Activated naive CD4-positive, alpha-beta T cell treated with anti-CD3 and anti-CD28 coated beads for 36 hours (primary cell): ENCODE measurements at places on chromosomes 4 and X. TPM values are rescaled to one million over a fixed set of nuclear protein-coding genes. Genes with fewer than 3 reads are reported as not detected.

Gene DMD
- total RNA-seq: 0.37 TPM

Gene HSFX2
- not detected for total RNA-seq

Gene MAGED4
- 0.25 TPM for total RNA-seq

Gene PRR32
- not detected for total RNA-seq

Gene XG
- not detected for total RNA-seq

DNA sequence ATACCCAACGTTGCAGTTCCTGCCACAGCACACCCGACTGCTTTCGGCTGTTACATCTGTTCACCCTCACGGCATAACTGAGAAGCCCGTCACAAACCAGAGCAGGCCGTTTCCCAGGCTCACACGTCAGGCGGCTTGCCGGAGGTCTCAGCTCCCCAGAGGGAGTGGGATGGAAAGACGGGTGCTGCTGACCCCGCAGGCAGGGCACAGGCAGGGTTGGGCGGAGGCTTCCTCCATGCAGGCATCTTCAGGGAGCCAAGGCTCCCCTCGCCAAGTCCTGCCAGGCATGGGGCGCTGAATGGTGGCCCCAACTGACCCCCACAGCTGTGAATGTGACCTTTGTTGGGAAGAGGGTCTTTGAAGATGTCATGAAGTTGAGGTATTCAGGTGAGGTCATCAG is 57.5 kb downstream of the ACOX3 start:
- DNase-seq: no peak

GRCh38 chrX:48531358-48531959 is 8.1 kb upstream of the TBC1D25 start:
- DNase-seq: no peak

DNA sequence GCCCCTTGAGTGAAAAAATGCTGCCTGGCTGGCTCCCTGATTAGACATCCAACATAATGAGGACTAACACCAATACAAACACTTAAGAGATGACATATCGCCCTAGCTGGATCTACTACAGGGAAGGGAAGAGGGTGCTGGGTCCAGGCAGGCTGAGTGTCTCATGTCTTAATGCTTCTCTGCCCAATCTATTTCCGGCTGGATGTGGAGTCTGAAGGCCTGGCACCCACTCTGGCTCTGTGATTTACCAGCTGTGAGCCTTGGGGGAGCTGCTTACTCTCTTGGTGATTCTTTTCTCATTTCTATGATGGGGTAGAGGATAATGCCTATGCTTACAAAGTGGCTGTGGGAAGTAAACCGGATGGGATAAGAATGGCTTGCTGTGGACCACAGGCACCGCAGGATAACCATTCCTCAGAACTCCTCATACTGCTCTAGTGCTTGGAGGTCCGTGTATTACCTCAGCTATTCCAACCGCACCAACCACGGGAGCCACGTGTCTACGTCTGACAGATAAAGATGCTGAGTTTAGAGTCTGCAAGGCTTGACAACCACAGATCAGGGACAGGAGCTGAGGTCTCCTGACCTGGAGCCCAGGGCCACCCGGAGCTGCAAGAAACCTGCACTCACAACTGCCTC is 161.7 kb downstream of the AFAP1 start:
- no peak for DNase-seq

- no peak for DNase-seq
Measured at GRCh38 chr4:105184316-105184980, 37.8 kb downstream of the TET2 start.

DNA sequence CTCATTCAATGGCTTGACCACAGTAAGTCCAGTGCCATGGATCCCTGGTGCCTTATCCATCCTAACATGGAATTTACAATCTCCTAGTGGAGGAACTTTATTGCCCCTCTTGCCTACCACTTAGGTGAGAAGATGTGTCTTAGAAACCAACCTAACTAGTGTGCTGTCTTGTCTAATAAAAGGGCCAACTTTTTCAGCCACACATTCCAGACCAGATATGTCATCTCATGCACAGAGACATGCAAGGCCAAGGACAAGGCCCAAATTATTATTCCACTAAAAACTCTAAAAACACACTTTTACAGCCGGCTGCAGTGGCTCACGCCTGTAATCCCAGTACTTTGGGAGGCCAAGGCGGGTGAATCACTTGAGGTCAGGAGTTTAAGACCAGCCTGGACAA is 10.6 kb upstream of the PRDX4 start:
- no peak for DNase-seq

GRCh38 chr4:80206111-80206510 is 8.8 kb downstream of the PRDM8 start:
- no peak for DNase-seq

GRCh38 chrX:143461606-143462005 is 55.7 kb downstream of the SPANXN3 start:
- no peak for DNase-seq

- DNase-seq: no peak
Measured at GRCh38 chrX:69065451-69065850, 99.8 kb downstream of the PJA1 start.

GRCh38 chrX:16920075-16920474 is 26.4 kb upstream of the REPS2 start:
- DNase-seq: no peak

DNA sequence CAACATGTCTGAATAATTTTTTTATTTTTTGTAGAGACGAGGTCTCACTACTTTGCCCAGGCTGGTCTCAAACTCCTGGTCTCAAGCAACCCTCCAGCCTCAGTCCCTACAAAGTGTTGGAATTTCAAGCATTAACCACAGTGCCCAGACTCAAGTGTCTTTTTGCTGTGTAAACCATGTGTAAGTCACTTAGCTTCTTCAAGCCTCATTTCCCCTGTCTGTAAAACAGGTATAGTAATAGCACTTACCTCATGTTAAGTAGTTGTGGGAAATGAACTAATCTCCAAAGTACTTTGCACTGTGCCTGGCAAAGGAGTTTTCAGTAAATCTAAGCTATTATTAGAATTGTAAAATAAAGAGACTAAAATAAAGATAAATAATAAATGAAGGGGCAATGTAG is 35.7 kb downstream of the STBD1 start:
- DNase-seq: no peak

GRCh38 chr4:52202251-52202779 is 151.2 kb downstream of the SPATA18 start:
- no peak for DNase-seq

GRCh38 chrX:10892621-10893225 is 218.4 kb upstream of the HCCS start:
- no peak for DNase-seq
